Right cardiac atrium (tissue), 5 donors: ENCODE measurements at places on chromosomes 5 and 9. TPM values are rescaled to one million over a fixed set of nuclear protein-coding genes. Genes with fewer than 3 reads are reported as not detected.

The HEMGN gene
- total RNA-seq, result not detected

The ENC1 gene
- 14.9 TPM for total RNA-seq

The PPP3R2 gene
- total RNA-seq, result not detected

The HAND1 gene
- 1.8 TPM for total RNA-seq

The GPRIN1 gene
- total RNA-seq, result 0.37 TPM

The SHOC1 gene
- not detected for total RNA-seq

The TXNDC8 gene
- not detected for total RNA-seq

The TMC1 gene
- total RNA-seq, result not detected

The CDH9 gene
- total RNA-seq, result not detected

The ADAMTS13 gene
- 2.1 TPM for total RNA-seq
